NCI-H1930 (cell line): ENCODE measurements at places on chromosomes 2 and 18.

- no peak for DNase-seq
Measured at GRCh38 chr2:28287256-28287915, 105.3 kb upstream of the FOSL2 start.

DNA sequence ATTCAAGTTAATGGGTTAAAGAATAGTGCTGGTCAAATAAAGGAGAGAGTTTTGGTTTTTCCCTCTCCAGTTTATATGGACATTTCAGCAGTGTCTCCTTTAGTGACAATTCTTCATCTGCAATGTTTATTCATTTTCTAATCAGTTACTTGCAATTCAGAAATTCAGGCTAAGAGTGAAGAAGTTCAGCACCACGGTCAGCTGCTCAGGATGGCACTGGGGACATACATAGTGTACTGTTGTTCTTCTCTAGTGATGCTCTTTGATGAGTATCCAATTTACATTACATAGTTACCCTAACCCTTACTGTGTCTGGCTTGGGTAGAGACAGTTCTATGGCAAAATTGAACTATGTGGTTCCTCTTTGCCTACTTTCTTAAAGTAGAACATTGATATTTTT lies 412.7 kb downstream of the CNTNAP5 start:
- DNase-seq = no peak

DNA sequence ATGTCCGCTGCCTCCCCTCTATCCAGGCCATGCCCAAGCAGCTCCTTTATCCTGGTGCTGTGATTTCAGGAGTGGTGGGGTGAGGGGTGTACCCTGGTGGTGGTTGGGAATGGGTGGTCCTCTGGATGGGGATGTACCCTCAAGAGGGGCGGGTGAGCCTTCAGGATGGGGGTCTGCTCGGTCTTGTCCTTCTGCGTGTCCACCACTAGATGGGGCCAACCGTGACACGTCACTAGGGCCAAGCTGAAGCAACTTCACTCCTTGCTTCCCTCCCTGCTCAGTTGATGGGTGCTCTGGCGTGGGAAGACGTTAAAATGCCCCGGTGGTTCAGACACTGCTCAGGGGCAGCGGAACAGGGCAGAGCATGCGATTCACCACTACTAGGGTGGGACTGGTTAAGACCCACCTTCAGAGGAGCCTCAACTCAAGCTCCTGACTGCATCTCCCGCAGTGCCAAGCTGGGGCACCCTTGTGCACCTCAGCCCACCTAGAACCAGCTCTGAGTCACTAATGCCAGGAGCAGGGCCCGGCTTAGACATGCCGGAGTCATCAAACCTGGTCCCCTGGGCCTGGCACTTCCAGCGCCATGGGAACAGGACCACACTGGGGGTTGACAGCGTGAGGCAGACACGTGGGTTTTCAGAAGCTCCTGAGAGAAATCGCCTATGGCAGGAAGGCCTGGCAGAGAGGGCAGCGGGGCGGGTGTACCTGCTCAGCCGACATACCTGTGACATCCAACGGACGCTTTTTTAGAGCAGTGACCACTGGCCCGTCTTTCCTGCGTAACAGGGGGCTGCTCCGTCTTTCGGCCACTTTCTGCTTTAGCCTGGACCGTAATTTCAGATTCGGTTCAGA lies 256.7 kb downstream of the HDAC4 start:
- no peak for DNase-seq

- DNase-seq = no peak
Measured at GRCh38 chr18:73879328-73879727, 268.3 kb downstream of the FBXO15 start.

DNA sequence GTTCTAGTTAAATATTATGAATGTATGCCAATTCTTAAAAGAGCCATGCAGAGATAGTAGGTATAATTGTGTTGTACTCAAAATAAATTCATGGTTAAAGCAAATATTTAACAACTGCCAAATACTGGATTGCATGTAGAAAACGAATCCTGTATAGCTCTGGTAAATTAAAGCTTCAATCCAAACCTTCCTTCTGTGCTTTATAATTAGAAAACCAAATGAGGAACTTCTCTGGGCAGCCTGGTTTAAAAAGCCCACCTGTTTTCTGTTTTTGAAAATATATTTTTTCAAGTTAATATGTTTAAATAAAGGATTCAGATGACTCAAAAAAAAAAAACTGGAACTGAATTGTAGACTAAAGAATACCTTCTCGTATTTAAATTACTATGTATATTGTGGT lies 48.3 kb upstream of the ITGA4 start:
- no peak for DNase-seq
